Ascending aorta (tissue), 2 donors: ENCODE measurements at places on chromosomes 3 and 15.

DNA sequence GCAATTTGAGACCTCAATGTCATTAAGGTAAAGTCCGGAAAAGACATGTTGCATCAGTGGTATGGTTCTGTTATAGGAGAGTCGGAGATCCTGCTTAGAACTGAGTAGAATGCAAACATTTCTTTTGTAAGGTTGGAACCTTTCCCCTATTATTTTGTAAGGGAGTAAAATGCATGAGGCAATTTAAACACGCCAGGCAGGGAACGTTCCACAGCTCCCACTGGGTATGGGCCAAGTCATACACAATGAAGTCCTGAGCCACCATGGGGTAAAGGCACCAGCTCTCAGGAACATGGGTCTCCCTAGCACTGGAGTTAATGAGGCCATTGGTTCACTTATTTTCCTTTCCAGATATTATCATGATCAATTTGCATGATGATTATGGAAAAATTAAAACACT lies 116.6 kb upstream of the NR2F2 start:
- DNase-seq = no peak

DNA sequence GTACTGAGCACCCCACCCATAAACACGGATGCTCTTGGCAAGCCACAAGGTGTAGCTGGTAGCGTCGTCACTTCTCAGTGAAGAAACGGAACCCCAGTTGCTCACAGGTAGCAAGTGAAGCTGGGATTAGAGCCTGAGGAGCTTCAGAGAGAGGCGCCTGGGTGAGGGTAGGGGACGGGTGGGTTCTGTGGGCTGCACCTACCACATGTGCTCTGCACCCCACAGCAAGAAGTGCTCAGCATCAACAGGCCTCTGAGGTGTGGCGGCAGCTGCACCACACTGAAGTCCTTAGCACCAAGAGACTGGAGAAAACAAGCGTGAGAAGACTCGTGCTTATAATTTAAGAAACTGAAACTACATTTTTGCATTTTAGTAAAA lies 9.8 kb downstream of the MAP6D1 start:
- no peak for DNase-seq

DNA sequence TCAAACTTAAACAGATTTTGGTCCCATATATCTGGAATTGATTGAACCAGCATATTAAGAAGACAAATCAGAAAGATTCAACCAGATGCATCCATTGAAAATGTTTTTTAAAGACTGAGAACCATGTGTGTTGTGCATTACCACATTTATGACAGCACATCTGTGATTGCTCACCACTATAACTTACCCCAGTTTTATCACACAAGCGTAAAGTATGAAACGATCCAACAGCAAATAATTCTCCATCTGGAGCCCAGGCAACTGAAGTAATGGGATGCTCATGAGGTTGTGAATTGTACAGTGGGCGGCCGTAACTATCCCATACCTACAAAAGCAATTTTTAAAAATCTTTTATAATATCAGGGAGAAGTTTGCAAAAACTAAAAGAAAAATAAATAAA lies 43.2 kb downstream of the IFT80 start:
- no peak for DNase-seq

DNA sequence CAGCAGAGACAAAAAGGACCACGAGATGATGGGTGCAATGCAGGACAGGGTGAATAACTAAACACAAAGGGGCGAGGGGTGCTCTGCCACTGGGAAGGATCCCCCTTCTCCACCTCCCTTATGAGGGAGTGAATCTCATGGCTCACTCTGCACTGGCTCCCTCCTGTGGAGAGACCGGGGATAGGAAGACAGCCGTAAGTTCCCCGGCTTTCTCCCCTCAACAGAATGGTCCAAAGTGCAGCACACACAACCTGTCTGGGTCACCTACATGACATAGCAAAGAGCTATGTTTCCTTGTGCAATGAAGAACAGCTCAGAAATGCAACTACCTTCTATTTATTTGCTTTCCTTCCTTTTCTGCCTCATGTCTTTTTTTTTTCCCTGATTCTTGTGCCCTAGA lies 7.8 kb upstream of the ACSBG1 start:
- DNase-seq = peak; percentile 43

GRCh38 chr3:28376424-28376823 lies 27.8 kb upstream of the AZI2 start:
- no peak for DNase-seq

DNA sequence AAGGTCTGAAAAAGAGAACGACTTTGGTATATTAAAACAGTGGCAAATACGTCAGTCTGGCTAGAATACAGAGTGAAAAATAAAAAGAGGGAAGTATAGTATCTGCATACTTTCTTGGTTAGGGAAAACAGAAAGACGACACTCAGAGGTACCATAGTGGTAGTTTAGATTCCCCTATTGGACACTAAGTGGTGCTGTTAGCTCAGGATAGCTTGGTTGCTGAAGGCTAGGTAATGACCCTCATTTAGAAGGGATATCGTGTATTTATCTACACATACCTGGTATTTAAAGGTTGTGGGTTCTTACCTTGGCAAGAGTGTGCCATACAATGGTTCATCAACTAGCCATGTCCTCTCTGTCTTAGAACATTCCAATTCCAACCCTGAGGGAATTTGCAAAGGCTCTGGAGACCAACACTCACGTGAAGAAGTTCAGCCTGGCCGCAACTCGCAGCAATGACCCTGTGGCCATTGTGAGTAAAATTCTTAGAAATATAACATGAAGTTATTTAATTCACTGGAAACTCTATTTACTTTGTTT lies 31.0 kb downstream of the TMOD2 start:
- DNase-seq = no peak

- no peak for DNase-seq
Measured at GRCh38 chr15:68032672-68033071, 21.4 kb upstream of the PIAS1 start.

- no peak for DNase-seq
Measured at GRCh38 chr3:68866157-68866556, 66.2 kb downstream of the TAFA4 start.
